ENCODE measurements at places on chromosomes 2 and 18.

DNA sequence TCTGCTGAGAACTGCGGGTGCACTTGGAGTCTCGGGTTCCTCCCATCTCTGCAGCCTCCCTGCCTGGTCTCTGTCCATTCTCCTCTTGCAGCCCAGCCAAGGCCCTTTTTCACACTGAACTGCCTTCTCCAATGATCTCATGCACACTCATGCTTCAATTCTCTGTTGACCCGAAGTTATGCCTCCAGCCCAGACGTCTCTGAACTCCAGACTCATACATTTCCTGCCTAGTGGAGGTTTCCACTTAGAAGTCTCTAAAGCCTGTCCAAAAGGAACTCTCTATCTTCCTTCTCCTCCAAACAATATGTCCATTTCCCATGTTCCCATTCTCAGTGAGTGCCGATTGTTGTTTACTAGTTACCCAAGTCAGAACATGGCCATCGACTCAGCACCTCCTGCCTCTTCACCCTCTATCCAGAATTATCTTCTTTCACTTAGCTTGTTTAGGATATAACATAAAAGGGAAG lies 155.2 kb downstream of the IRS1 start:
- peak; percentile 76 for DNase-seq

GRCh38 chr2:74094291-74094690 lies 53.4 kb downstream of the BOLA3 start:
- no peak for DNase-seq

DNA sequence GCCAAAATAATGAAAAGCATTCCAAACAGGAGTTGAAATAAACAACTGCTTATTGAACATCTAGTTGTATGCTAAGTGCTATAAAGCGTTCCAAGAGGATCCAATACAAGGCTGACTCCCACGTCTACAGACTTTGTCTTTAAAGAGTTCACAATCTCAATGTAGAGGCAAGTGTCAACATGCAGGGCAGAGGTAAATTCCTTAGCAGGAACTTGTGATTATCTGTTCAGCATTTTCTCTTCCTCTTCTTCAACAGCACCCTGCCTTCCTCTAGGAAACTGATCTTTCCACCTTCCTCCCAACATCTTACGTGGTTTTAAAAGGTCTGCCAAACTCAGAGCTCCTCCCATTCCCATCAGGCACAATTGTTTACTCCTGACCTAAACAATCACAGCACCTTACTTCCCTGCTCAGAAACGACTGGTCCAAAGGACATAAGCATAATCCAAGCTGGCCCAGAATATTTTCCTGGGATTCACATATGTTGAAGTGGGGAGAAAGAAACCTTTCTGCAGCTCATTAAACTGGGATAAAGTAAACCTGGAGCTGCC lies 83.9 kb downstream of the ITSN2 start:
- no peak for DNase-seq

GRCh38 chr2:47512581-47513083 lies 109.7 kb downstream of the MSH2 start:
- peak; percentile 37 for DNase-seq

DNA sequence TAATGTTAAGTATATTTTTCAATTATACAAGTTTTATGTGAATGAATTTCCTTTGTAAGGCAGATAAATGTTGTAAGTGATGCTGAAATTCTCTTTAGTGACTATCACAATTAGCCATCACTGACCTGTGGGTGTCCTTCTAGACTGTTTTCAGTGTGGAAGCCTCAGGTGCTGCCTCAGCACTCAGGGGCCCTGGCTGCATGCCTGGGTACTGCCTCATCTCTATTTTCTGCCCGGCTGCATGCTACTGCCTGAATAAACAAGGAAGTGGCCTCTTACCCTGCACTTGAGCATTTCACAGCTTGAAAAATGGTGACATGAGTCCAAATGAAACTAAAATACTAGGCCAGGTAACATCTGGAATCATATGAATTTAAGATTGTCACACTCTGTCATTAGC lies 787.6 kb upstream of the SALL3 start:
- no peak for DNase-seq

- DNase-seq: peak; percentile 34
These were observed 123.2 kb downstream of the KCTD1 start for GRCh38 chr18:26425148-26425531.

DNA sequence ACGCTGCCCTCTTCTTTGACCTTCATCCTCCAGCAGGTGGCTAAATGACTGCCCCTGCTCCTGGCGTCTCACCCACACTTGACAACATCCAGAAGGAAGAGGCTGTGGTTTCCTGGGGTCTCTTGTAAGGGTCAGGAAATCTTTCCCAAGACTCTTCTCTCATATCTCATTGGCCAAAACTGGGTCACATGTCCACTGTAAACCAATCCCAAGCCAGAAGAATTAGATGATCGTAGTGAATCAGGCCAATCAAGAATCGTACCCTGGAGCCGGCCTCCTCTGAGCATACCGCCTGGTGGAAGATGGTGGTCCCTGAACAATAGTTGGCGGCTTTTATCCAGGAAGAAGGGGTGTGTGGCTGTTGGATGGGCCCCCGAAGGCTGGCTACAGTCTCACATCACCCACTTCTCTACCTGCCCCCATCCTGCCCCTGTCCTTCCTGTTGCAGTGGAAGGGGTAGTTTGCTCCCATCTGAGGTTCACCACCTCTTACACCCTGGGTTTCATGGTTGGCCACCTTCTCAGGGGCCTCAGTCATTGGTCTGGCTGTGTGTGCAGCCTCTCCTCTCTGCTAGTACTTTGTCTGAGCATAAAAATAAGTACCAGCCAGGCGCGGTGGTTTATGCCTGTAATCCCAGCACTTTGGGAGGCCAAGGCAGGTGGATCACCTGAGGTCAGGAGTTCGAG lies 3.8 kb downstream of the SAG start:
- DNase-seq: no peak

GRCh38 chr18:14999085-14999975 lies 251.4 kb downstream of the ANKRD30B start:
- DNase-seq: no peak

DNA sequence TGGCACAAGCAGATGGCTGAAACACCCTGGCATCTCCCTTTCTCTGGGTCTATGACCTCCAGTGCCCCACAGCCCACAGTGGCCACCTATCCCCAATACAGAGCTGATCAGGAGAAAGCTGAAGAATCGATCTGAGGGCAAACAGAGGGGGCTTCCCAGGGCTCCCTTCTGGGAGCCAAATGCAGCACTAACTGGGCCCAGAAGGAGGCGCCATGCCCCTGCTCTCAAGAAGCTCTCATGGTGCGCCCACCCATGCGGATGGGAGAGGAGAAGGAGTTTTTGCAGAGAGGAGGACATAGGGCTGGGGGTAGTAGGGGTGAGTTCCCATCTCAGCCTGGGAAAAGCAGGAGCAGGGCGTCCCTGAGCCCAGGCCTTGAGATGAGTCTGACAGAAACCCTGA lies 787.3 kb upstream of the RAB6C start:
- DNase-seq: no peak

DNA sequence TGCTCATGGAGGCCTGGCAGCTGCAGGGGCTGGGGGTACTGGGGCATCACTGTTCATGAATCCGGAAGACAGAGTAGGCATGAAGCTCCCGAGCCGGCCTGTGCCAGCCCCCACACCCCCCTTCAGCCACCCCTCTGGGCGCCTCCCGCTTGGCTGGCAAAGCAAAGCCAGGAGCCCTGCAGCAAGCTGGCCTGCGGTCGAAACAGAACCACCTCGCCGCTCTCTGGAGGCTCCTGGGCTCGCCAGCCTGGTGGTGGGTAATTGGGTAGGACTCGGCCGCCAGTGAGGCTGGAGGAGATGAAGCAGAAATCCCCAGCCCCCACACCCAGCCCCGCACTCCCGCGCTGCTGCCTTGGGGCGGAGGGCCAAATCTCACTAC lies 70.9 kb upstream of the GPC1 start:
- DNase-seq: no peak

DNA sequence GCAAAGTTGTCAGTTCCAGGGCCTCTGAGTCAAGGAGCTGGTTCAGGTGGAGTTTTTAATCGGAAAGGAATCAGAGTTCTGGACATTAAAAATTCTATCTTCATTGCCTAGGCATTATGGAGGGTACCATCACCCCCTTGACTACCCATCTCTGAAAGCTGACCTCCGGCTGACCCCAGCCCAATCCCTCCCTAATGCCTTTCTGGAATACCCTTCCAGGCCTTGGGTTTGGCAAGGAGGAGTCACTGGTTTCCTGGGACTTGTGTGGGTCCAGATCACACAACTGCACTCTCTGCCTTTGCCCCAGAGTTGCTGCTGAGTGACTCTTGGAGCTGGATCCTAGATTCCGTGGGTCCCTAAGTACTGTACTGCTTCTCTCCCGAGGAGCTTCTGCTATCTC lies 1.0 kb upstream of the OSR1 start:
- DNase-seq: no peak

- peak; percentile 10 for DNase-seq
These were observed 186.0 kb downstream of the DIS3L2 start for GRCh38 chr2:232147440-232148077.

DNA sequence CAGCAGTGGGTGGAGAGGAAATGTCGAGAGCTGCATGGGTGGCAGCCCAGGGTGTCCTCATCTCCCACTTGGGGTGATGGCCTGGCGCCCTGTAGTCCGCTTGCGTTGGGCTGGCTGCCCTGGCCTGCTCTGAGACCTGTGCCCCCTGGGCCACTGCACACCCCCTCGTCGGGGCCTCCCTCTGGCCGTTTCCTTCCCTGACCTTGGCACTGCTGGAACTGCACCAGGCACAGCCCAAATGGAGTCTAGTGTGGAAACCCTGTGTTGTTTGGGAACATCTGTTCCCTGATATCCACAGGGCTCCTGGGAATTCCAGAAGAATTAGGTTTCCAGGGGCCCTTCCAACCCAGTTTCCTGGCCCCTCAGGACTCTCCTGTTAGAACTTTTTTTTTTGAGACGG lies 13.9 kb downstream of the EFHD1 start:
- DNase-seq: no peak

GRCh38 chr2:220935789-220936321 lies 636.2 kb downstream of the EPHA4 start:
- DNase-seq: no peak

GRCh38 chr2:8627692-8628085 lies 54.2 kb upstream of the ID2 start:
- no peak for DNase-seq

DNA sequence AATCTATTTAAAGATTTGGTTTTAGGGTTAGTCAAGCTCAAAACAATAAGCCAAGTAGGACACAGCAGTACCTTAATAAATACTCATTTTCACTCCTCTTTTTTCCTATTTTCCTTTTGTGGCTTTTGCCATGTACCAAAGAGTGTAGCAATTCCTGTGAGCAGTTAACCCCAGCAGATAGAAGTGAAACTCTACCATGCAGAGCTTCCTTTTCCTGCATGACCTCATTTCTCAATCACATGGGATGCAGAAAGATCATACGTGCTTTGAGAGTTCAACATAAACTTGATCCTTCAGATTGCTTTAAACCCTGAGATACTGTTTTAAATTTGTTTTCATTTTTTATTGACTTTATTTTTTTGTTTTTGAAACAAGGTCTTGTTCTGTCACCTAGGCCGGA lies 99.1 kb upstream of the ARHGAP15 start:
- no peak for DNase-seq

DNA sequence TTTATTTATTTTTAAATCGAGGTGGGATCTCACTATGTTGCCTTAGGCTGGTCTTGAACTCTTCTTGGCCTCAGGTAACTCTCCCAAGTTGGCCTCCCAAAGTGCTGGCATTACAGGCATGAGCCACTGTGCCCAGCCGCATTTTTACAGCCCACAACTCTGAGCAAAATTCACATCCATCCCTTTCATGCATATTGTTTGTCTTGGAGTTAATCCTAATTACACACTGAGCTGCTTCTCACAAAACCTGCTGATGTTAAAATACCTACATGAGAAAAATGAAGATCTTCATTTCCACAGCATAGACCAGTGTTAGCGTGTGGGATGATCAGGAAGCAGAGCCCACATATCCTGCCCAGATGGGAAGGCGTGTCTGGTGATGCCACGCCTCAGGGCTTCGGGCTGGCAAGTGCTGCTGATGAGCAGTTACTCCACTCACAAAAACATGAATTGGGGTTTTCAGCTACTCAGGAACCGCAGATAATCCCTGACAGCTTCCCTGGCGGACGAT lies 14.6 kb downstream of the ITGB1BP1 start:
- DNase-seq: peak; percentile 41

GRCh38 chr18:37184209-37184868 lies 355.4 kb downstream of the KIAA1328 start:
- DNase-seq: no peak

DNA sequence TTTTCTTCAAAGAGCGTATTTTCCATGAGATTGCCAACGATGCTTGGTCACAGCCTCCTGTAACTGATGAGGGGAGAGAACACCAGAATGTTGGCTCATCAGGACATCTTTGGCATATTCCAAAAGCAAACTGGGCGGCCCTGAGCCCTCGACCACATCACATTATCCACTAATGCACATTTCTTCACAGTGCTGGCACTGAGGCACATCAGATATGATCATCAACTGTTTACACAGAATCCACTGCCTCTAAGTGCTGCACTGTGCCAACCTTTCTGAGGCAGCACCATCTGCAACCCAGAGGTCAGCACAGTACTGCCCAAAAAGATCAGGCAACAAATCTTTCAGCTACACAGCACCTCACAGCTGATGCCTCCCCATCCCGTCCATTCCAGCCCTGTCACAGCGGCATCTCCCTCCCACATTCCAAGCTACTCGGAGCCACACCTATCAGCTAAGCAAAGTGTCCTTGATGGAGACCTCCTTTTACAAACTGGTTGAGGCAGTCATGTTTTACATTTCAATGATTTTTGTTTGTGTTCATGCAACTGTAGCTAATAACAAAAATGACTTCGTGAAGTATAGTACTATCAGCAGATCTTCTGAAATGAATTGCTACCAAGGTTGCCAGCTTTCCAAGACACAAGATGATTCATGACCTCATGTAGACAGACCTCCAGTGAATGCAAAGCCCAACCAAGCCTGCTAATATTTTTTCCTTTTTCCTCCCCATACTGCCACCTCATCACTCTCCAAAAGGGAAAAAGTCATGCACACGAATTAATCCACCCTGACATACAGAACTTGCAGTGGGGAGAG lies 32.3 kb downstream of the MYO5B start:
- no peak for DNase-seq

- no peak for DNase-seq
These were observed 122.8 kb upstream of the WDSUB1 start for GRCh38 chr2:159409116-159409800.

DNA sequence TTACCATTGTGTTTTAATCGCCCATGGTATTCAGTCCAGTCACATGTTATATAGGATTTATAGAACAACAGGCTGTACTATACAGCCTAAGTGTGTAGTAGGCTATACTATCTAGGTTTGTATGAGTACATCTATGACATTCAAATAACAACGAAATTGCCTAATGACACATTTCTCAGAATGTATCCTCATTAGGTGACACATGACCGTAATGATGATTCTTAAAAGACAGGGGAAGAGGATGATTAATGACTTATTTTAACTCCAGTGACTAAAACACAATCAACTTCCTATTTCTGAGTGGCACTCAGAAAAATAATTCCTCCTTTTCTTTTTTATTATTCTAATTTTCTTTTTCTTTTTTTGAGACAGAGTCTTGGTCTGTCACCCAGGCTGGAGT lies 63.0 kb upstream of the ACSL3 start:
- peak; percentile 14 for DNase-seq
